ENCODE measurements at places on chromosomes 3 and 15. TPM values are rescaled to one million over a fixed set of nuclear protein-coding genes. Genes with fewer than 3 reads are reported as not detected.

Gene UBE2E2
- 13.6 TPM for polyA plus RNA-seq

Gene TOPAZ1
- polyA plus RNA-seq, result not detected

Gene SMAD6
- 0.16 TPM for polyA plus RNA-seq

Gene AHSG
- 1.1 TPM for polyA plus RNA-seq

Gene HHATL
- polyA plus RNA-seq, result not detected
